ENCODE measurements at places on chromosomes 5 and 9.

GRCh38 chr5:57850109-57850508, 367.5 kb upstream of the ACTBL2 start:
- no peak for DNase-seq

DNA sequence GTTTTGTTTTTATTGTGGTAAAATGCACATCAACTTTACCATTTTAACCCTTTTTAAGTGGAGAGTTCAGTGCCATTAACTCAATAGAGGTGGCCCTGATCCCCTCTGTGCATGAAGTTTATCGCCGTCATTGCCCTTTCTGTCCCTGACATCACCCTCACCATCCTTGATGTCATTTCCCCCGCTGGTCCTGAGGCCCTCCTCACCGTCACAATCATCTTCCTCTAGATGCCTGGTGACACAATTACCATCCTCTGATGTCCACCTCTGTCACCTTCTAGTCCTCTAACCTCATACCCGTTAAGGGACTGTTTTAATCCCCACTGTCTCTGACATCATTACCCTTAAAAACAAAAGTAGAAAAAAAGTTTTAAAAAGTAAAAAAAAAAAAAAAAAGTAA, 112.5 kb upstream of the TBC1D2 start:
- DNase-seq: no peak

GRCh38 chr5:122924203-122924602, 78.8 kb downstream of the SNX24 start:
- no peak for DNase-seq

DNA sequence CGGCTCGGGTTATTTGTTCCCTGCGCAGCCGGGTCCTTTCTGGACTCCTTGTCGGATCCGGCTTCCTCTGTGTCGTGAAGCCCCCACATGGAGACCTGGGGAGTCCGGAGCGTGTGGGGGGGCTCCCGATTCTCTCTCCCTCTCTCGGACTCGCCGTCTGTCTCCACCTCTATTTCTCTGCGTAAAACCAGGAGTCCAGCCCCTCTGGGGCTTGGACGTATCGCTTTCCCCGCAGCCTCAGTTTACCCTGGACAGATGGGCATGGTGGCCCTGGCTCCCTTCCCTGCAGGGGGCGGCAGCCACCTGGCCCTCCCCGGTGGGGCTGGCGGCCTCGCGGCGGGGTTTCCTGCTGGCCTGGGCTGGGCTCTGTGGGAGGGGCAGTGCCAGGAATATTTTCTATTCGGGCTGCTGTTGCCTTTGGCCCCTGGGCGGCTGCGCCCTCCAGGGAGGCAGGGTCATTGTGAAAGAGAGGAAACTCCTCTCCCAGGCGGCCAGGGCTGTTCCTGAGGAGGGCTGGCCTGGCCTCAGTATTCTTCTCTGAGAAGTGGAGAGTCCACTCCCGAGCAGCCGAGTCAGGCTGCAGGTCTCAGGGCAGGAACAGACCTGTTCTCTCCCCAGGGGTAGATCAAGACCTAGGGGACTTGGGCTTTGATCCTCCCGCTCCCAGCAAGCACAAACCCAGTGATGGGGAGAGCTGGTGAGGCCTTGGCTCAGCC, 665 bp downstream of the ASS1 start:
- peak; percentile 87 for DNase-seq

DNA sequence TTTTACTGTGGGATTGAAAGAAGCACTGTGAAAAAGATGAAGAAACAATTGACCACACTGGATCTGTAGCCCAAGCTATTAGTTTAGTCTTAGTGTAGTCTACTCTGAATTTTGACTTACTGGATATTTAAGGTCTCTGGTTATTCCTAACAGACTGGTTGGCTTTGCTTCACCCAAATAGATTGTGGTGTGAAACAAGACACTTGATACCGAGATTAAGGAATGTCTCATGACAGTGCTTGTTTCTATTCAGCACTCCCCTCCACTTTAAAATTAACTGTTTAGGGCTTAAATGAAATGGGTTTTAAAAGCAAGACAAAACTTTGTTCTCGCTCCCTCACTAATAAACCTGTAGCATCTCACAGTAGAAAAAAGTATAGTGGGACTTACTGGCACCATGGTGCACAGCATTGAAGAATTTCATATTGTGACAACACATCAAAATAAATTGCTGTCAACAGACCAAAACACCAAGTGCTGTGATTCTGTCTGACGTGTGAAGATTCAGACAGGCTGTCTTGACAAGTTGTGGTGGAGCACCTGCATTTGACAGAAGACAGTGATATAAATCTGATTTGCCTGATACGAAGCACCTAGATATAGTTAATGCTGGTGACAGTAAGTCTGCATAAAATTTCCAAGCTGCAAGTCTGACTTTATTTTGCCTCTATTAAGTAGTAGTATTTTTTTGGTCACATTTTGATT, 73.1 kb downstream of the PBX3 start:
- DNase-seq: no peak

DNA sequence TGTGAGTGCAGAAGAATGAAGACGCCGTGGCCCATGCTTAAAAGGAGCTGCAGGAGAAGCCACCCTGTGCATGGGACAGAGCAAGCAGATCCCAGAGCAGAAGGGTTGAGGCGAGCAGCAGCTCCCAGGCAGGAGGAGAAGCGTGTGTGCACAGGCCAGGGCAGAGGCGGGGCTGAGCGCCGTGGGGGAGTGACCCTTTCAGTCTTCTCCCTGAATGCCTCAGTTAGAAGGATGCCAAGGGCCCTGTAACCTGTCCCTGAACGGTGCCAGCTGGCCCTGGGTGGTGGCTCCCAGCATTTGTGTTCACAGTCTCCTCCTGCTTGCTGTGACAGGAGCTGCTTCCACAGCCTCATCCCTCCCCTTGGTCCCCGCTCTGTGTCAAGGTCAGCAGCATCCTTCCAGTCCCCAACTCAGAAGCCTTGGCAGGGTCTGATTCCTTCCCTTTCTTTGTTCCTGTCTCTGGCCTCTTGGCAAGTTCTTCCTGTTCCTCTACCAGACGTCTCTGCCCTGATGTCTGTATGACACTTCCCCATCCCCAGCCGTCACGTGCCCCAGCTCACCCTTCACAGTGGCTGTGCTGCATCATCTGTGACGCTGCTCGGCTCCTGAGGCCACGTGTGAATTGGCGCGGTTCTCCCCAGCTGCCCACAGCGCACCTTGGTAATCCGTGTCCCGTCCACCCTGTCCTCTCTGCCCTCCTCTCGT, 5.2 kb downstream of the EXOC3 start:
- DNase-seq: no peak

DNA sequence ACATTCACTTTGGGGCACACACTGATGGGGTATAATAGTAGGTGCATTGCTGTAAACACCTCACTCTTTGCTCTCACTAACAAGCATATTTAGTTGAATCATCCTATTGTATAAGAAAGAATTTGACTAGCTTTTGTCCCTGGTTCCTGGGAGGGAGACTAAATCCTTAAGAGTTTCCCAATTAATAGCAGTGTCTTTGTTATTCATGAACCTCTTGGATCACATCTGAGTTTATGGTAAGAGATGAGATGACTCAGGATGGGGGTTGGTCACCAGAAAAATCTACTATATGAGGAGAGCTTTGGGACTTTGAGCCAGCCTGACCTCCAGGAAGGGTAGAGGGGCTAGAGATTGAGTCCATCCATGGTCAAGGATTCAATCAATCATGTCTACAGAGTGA, 56.8 kb downstream of the PUM3 start:
- no peak for DNase-seq

GRCh38 chr5:119315516-119315949, 40.3 kb upstream of the TNFAIP8 start:
- no peak for DNase-seq

- DNase-seq: no peak
Measured at GRCh38 chr5:168978500-168978899, 322.4 kb downstream of the SLIT3 start.

- no peak for DNase-seq
Measured at GRCh38 chr9:111450124-111450523, 34.1 kb downstream of the ECPAS start.

DNA sequence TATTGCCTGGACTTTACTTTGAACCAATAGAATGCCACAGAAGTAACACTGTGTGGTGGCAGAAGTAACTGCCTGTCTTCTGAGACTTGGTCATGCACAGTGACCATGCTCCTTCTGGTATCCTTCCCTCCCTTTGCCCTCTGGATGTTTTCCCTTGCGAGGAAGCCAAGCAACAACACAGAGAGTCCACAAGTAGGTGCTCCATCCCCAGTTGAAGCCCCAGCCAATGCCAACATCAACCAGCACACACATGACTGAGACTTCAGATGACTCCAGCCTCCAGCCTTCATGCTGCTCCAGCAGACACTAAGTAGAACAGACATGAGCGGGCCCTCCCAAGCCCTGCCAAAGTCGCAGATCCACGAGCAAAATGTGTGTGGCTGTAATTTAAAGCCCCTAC, 129.6 kb downstream of the EPB41L4A start:
- DNase-seq: no peak

GRCh38 chr9:83307066-83307724, 231.0 kb downstream of the FRMD3 start:
- DNase-seq: no peak

DNA sequence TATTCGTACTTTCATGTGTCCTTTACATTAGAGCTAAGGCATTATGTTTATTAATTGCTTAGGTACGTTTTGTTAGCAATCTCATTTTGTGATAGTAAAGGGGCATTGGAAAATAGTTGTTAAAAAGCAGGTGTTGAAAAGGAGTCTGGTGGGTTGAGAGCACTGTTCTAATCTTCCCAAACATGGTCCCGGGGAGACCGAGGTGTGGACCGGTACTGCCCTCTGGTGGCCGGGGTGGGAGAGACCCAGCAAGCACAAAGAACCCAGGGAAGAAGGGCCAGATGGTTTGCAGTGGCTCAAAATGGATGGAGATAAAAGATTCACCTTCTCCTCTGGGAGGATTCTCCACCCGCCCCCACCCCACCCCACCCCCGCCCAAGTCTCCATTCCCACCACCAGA, 26.1 kb downstream of the IDNK start:
- DNase-seq: peak; percentile 74

DNA sequence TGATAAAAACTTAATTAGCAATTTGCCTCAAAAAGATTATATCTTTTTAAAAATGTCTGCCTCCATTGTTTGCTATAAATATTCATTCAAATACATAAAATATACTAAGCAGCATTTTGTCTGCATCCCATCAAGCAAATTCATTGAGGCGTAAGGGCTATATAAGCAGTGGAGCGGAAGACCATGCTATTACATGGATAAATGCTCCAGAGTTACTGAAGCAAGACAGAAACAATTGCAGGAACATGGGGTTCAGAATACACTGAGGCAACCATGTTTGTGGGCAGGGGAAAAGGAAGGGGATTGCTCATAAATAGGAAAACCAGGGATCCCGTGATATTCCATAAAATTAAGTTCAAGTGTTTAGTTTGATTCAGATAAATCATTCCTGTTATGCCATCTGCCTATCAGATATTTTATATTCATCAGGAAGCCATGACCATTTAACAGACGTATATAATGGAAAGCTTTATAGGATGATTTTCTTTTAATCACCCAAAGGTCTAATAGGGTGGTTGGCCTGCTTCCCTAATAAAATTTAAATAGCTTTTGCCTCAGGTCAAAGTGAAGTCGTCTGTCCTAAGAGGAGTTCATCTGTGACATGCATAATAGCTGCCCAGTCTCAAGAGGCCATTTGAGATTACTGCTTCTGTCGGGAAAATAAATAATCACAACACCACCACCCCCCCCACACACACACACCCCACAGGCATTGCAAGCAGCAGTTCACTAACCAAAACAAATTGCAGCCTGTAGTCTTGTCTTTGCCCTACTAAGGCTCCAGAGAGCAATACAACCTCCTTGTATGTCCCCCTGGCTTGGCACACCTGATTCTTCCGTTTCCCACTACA, 105.2 kb downstream of the RASEF start:
- DNase-seq: no peak

- DNase-seq: no peak
Measured at GRCh38 chr5:11013793-11014192, 252.8 kb upstream of the DAP start.

DNA sequence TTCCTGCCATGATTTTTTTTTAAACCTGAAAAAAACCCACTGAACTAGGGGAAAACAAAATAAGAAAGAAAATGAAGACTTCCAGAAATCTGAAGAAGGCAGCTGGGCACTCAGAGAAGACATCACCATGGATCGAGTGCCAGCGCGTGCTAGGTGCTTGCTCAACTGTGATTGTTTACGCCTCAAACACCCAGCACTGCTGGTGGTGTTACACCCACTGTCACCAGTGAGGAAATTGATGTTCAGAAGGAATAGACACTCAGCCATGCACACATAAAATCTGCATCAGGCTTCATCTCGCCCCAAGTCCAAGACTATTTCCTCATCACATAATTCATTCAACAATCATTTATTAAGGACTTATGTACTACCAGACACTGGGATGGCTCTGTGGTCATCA, 82.1 kb downstream of the HRH2 start:
- DNase-seq: no peak

- no peak for DNase-seq
Measured at GRCh38 chr5:96043446-96043845, 81.8 kb upstream of the ELL2 start.

Measured in small intestine (tissue), 16 donors.